RWPE2 (cell line): ENCODE measurements at places on chromosomes 3 and 15.

GRCh38 chr3:54087581-54088410 lies 34.6 kb upstream of the CACNA2D3 start:
- no peak for DNase-seq

DNA sequence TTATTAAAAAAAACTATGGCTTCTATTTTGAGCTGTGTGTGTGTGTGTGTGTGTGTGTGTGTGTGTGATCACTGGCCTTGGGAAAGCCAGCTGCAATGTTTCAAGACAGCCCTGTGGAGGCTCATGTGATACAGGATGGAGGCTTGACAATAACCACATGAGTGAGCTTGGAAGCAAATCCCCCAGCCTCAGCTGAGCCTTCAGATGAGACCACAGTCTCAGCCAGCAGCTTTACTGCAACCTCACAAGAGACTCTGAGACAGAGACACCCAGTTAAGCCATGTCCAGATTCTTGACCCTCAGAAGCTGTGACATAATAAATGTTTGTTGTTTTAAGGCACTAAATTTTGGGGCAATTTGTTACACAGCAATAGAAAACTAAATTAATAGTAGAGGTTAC lies 52.5 kb downstream of the GRK7 start:
- DNase-seq, result no peak

DNA sequence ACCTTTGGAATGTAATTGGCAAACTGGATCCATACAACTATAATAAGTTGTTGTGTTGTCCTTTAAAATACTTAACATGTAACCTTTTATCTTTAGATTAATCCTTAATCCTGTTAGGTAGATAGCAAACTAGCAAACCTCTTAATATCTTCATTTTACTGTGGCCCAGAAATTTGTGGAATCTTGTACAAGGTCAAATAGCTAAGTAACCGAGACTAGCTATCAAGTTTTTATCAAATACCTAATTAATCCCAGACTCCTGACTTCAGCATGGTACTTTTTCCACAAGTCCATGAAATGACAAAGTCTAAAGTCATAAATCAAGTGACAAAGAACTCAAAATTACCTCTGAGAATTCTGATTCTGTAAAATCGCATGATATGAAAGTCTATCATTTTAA lies 4.4 kb downstream of the GATM start:
- DNase-seq, result no peak

- DNase-seq, result no peak
Measured at GRCh38 chr3:45623393-45623792, 28.8 kb downstream of the LIMD1 start.

- DNase-seq, result no peak
Measured at GRCh38 chr3:98048586-98048985, 13.5 kb upstream of the GABRR3 start.

DNA sequence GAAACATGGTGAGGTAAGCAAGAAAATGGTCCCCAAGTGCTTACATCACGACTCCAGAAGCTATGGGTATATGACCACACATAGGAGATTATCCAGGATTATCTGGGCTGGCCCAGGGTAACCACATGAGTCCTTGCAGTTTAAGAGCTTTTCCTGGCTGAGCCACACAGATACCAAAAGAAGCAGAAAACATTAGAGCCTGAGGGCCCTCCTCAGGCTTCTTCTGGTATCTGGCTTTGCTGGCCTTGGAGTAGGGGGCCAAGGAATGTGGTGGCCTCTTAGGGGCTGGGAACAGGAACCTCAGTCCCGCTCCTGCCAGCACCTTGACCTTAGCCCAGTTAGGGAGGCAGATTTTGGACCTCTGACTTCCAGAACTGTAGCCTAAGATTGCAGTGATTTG lies 259.1 kb downstream of the KCNMB2 start:
- no peak for DNase-seq

GRCh38 chr3:46269556-46269955 lies 27.3 kb downstream of the CCR3 start:
- no peak for DNase-seq

GRCh38 chr15:39228889-39229288 lies 352.0 kb upstream of the THBS1 start:
- DNase-seq, result no peak

GRCh38 chr3:32596909-32597369 lies 26.3 kb upstream of the DYNC1LI1 start:
- no peak for DNase-seq

GRCh38 chr3:134885877-134886621 lies 91.0 kb downstream of the EPHB1 start:
- no peak for DNase-seq

- no peak for DNase-seq
Measured at GRCh38 chr3:113268311-113268710, 57.0 kb downstream of the BOC start.

DNA sequence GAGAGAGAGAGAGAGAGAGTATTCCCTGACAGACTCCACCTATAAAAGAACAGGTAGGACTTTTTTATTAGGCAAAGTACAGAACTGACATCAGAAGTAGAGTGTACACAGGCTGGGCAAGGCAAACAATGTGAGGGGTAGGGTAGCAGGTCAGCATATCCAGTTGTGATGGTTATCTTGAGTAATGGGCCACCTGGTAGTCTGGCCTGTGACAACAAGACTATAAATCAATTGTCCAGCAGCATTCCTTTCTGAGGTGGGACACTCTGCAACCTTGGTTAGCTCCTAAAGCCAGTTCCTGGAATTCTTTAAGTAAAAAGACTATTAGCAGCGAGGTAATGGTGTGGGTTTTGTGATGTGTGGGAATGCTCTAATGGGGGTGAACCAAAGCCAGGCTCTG lies 14.9 kb upstream of the TMCC1 start:
- DNase-seq, result no peak

DNA sequence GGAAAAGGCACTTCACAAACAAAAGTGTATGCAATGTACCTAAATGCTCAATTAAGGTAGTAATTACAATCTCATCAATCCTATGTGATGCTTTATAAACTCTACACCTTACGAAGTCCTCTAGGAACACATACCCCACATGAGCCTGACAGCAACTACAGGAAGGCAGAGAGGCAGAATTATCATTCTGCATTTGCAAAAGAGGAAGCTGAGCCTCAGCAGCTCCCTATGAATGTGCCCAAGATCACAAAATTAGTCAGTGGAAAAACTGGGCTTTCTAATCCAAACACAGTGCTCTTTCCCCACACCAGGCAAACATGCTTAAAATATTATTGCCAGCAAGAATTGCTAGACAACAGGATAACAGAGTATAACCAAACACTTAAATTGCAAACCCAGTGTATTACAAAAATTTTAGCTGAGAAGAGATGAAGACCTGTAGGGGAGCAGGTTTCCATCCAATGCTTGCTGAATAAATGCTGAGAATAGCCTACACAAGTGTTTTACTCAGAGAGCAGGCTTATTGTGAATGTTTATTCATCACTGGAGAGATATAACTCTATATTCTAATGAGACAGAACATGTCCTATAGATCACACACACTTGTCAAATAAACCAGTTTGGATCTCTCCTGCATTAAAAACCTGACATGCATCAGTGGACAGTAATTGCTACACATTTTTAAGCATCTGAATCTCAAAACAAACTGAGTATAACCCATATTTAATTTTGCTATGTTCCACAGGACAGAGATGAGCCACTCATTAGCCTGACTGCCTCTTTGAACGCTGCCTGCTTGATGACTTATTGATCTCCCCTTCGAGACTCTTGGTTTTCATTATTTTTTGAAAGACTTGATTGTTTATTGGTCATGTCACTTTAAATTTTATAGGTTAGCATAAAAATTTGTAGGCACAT lies 62.2 kb downstream of the PLCH1 start:
- no peak for DNase-seq

- DNase-seq, result no peak
Measured at GRCh38 chr15:64892847-64893403, 18.8 kb upstream of the ANKDD1A start.

DNA sequence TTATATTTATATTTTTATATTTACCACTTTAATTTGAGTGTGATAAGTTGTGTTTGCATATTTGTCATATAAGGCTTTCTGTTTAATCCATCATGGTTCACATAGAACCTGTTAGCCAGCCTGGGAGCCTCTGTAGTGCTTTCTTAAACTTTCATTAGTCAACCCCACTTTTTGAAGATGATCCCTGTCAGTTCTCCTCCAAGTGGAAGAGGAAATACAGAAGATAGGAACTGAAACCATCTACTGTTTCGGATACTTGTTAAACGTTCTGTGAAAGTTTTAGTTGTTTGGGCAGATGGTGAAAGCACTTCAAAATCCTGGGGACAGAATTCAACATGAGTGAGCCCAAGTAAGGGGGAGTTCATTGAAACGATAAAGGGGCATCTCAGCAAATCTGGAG lies 4.6 kb upstream of the SAMMSON start:
- DNase-seq, result no peak

- no peak for DNase-seq
Measured at GRCh38 chr15:68487087-68487843, 55.3 kb upstream of the ITGA11 start.

GRCh38 chr3:191889756-191890155 lies 428.8 kb downstream of the PYDC2 start:
- DNase-seq, result no peak

DNA sequence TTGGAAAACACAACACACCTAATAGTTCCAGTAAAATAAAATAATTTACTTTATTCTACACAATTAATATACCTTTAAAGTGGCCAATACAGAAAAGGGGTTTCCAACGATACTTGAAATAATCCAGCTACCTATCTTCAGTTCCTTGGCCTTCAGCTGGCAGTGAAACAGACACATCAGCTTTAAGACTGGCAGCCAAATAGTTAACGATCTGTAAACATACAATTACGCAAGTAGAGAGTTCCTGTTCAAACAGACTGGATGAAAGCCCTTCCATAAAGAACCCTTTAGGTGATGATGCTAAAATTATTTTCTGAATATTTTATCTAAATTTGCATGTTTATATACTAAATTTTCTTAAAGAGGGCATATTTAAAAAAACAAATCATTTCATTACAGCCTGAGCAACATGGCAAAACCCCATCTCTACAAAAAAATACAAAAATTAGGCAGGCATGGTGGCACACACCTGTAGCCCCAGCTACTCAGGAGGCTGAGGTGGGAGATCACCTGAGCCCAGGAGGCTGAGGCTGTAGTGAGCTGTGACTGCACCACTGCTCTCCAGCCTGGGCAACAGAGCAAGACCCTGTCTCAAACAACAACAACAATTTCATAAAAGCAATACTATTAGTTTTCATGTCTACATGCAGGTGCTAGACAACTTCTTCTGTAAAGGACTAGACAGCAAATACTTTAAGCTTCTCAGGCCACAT lies 12.9 kb downstream of the DYNC1LI1 start:
- DNase-seq, result no peak

DNA sequence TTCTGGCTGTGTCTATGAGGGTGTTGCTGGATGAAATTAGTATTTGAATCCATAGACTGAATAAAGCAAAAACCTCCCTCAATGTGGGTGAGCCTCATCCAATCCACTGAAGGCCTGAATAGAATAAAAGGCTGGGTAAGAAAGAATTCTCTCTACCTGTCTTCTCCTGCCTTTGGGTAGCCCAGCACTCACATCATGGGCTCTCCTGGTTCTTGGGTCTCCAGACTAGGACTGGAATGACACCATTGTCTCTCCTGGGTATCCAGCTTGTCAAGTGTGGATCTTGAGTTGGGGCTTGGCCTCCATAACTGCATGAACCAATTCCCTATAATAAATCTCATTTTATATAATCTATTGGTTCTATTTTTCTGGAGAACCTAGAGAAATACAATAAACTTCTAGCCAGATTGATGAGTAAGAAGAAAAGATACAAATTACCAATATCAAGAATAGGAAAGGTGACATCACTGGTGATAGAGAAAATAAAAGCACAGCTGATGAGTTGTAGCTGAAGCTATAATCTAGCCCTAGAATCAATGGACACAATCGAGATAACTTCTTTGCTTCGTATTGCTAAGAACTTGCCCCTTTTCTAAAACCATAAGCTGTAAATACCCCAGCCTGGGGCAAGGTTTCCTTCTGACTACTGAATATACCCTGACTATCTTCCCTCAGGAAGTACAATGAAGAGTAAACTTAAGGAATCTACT lies 106.4 kb downstream of the ANO10 start:
- no peak for DNase-seq

- DNase-seq, result no peak
Measured at GRCh38 chr15:70954171-70954570, 61.5 kb downstream of the LRRC49 start.

DNA sequence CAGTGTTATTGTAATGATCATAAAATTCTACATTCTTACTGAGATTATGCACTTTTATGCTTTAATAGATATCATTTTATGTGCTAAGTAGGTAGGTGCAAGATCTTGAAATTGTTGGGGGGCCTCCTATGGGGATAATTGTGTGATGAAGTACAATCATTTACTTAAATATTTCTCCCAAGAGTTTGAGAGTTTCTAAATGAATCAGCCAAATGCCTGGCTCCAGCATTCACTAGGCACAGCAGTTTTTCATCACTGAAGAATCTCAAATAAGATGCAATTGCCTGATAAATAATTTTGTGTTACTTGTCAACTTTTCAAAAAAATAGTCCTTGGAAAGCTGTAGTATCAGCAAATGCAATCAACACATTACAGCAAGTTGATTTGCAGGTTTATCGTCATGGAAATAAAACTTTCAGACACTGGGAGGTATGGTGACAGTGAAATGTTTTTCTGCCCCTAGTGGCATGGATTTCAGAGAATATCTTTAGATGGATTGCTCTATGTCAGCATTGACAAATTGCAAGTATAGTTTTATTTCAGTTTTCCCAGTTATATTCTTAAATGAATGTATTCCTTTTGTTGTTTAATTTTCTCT lies 167.1 kb downstream of the NEK11 start:
- no peak for DNase-seq

- no peak for DNase-seq
Measured at GRCh38 chr3:58175437-58176184, 35.2 kb downstream of the DNASE1L3 start.

- no peak for DNase-seq
Measured at GRCh38 chr3:196523841-196524240, 8.7 kb upstream of the SMCO1 start.

GRCh38 chr3:45596290-45596791 lies 1.8 kb downstream of the LIMD1 start:
- no peak for DNase-seq

DNA sequence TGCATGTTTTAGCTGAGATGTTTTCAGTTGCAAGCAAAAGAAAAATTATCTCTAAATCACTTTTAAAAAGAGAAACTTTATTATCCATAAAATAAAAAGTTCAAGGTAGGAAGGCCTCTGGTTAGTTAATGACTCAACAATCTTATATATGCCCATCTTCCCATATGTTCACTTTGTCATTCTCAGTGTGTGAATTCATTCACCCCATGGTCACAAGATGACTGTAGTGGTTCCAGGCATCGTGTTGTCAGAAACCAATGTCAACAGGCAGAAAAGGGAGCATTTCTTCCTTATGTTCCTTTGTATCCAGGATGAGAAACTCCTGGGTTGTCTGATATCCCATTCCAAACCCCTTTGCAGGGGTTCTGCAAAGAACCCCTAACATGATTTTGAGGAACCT lies 119.9 kb upstream of the RAP2B start:
- no peak for DNase-seq

GRCh38 chr15:93164409-93164808 lies 75.4 kb upstream of the RGMA start:
- no peak for DNase-seq
